ENCODE measurements at places on chromosomes 2 and 18.

GRCh38 chr18:9614401-9615279 lies at the start of gene PPP4R1:
PPP4R1 (minus strand) TSS chr18:9614559; CDS start chr18:9614484, 75 bp downstream.
- DNase-seq = peak; percentile 30

GRCh38 chr2:42752314-42752713 lies 11.6 kb downstream of the OXER1 start:
- DNase-seq = no peak

DNA sequence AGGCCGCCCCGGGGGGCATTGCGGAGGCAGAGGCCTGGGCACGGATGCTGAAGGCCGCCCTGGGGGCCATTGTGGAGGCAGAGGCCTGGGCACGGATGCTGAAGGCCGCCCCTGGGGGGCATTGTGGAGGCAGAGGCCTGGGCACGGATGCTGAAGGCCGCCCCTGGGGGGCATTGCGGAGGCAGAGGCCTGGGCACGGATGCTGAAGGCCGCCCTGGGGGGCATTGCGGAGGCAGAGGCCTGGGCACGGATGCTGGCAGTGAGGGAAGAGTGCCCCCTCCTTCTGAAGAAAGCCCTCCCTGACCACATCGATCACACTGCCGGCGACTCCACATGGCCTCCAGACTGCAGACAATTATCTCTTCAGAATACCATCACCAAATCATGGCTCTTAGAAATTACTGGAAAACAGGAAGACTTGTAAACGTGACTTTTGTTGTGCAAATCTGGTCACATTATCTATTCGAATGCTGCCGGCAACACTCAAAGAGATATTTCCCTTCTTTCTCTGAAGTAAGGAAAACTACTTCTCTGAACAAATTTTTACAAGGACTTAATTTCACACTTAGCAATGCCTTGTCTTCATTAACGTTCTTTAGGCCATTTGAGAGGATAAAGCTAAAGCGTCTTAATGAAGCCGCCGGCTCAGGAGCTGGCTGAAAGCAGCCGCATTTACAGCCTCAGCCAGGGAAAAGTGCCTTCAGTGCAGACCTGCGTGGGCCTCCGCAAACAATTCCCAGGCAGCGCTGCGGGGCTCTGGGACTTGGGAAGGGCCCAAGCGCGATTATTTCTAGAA lies 18.1 kb upstream of the SNTG2 start:
- DNase-seq = no peak

GRCh38 chr2:150046211-150046610 lies 441.3 kb downstream of the RND3 start:
- no peak for DNase-seq

Measured in stimulated activated CD8-positive, alpha-beta memory T cell treated with anti-CD3 and anti-CD28 coated beads, Interleukin-7, amount 100 ng/mL, for 1 hour (primary cell).